NCI-H2081 treated with DMSO at 0.1 percent for 48 hours (cell line): ENCODE measurements at places on chromosomes 5 and 9.

- no peak for DNase-seq
These were observed 2.4 kb downstream of the GIN1 start for GRCh38 chr5:103117471-103117991.

GRCh38 chr5:139181322-139181730 lies 16.8 kb downstream of the SIL1 start:
- no peak for DNase-seq

GRCh38 chr9:33234511-33235467 lies 5.2 kb upstream of the SPINK4 start:
- no peak for DNase-seq

DNA sequence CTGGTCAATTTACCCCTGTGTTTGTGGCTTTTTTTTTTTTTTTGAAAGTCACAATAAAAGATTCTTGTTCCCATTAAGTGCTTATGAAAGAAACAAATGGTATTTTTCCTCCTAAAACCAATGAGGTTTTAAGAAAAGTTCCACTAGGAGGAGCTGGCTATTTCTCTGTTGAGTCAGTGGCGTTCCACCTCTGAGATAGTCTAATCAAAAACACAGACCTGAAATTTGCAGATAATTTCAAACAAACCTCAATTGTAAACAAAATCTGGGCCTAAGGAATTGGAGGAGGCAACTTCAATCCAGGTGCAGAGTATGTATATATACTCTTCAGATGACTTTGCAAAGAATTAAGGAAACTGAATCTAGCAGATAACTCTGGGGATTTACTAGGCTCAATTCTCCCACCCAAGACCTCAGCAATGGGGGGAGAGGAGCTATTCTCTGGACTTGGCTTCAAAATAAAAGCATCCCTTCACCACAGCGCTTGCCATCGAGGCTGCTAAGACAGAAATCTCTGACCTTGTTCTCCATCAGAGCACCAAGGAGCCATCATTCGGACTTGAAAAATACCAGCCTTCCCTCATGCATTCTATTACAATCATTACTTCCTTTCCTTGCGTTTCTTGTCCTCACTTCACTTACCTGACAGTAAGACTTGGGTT lies 52.4 kb downstream of the FANCC start:
- DNase-seq: no peak

DNA sequence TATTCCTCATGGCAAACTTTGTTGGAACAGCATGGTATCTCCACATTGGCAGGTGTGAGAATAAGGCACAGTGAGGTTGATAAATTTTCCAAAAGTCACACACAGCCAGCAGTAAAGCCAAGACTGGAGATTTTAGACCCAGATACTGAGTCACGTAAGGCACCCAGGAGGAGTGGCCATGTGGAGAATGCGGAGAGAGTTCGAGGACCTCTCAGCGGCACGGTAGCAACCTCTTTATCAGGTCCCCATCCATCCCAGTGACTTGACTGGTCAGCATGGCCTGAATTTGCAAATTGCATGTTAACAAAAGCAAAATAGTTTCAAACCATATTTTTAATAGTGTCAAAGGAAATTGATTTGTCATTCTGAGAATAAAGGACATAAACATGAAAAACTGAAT lies 183.4 kb downstream of the DOCK8 start:
- no peak for DNase-seq

DNA sequence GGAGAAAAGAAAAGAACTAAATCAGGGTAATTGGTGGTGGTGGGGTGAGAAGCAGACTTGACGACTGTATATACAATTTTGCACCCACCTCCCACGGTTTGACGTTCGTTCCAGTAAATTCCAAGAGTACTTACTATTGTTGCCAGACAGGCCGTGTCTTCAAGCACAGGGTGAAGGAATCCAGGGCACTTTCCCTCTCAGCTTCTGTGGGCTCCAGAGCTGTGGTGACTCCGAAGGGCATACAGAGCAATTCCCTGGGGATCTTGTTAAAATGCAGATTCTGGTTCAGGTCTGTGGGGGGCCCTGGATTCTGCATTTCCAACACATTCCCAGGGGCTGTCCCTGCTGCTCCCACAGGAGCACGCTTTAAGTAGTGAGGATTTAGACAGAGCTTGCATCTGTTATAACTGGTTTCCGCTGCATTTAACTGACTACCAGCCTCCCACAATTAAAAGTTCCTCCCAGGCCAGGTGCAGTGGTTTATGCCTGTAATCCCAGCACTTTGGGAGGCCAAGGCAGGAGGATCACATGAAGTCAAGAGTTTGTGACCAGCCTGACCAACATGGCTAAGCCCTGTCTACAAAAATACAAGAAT lies 49.3 kb upstream of the FANCC start:
- DNase-seq: no peak

GRCh38 chr9:109590966-109591365 lies 92.9 kb upstream of the PTPN3 start:
- no peak for DNase-seq

DNA sequence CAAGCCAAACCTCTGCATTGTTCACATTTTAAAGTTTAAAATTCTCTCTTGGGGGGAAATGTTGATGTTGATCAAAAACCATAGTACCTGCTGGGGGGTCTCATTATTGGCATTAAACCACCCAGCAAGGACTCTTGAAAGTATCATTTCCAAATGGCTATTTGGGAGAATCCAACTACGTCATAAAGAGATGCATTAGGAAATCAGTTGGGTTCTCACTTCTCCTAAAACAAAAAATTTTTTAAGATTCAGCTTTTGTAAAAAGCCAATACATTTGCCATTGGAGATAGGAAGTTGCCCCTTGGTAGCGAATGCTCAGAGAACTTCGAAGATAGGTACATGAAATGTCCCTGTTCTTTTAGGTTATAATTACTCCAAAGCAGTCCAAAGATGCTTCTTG lies 96.4 kb downstream of the GNAQ start:
- DNase-seq: no peak

DNA sequence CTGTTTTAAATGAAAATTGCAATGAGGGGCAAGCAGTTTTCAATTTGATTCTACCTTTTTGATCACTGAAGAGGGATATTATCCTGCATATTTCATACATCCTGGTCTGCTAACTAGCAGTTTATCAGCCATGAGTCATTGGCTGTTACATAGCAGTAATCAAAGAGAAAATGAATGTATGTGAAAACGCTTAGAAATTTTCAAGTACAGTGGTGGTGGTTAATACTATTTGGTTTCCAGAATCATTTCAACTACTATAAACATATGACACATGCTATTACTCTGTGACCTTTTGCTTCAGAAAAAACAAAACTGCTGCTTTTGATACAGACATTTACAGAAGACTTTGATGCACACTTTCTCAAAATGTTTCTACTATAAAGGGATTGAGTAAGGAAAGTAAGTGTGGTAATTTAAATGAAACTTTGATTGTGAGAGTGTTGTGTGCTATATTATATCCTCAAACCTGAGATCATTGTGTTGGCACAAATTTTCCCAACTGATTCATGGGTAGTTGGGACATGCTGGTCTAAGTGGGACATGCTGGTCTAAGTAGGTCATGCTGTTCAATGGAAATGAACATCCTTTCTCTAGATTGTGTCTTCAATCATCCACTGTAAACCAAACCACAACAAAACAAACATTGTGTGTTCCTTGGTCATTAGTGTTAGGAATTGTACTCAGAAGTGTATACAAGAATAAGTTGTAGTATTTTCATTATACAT lies 5.1 kb downstream of the RNF14 start:
- DNase-seq: no peak

- no peak for DNase-seq
These were observed 72.0 kb downstream of the CD180 start for GRCh38 chr5:67124556-67124955.

- no peak for DNase-seq
These were observed 64.1 kb downstream of the WDR41 start for GRCh38 chr5:77427998-77428397.

- DNase-seq: no peak
These were observed 16.8 kb downstream of the NR3C1 start for GRCh38 chr5:143386725-143387124.

GRCh38 chr5:120151825-120152224 lies 312.3 kb upstream of the PRR16 start:
- no peak for DNase-seq

- DNase-seq: peak; percentile 21
These were observed 145.3 kb downstream of the TTLL11 start for GRCh38 chr9:121947775-121948174.

DNA sequence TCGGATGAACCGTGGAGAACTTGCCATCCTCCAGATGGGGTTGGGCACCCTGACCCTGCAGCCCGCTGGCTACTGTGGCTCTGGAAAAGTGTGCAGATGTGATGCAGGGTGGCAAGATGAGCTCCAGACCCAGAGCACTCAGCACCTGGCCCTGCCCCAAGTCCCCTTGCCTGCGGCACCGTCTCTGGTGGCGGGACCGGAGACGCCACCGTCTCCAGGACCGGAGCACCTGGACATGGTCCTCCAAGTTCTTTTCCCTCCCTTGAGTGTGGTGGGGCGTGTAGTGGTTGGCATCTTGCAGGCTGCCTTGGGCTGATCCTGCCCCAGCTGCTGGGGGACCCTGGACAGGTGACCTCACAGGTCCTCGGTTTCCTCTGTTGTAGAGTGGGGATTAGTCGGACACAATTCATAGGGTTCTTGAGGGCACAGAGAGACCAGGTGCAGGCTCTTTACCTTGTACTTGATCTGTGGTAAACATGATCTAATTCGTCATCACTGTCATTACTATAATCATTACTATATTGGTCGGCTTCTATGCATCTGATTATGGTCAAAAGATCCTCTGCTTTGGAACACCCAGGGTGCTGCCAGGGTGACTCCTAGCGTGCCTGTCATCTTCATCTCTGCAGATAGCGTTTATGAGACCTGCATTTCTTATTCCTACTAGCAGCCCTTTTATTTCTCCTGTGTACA lies 83.5 kb downstream of the COL5A1 start:
- no peak for DNase-seq

- DNase-seq: no peak
These were observed 191.1 kb downstream of the EBF1 start for GRCh38 chr5:158908425-158909220.

DNA sequence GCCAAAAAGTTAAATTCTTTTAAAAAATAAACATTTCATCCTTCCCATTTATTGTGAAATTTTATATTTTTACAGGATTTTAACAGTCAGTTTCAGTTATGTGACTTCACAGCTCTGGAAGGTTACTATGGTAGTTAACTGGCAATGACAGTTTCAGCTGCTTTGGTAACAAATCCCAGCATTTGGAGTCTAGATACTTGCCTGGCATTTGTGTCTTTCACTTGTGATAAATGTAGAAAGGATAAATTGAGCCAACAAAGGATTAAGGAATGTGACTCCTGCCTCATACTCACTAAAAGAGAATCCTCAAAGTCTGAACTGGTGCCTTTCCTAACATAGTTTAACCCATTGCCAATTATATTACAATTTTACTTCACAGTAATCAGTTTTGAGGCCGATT lies 315.5 kb downstream of the FER start:
- DNase-seq: no peak

DNA sequence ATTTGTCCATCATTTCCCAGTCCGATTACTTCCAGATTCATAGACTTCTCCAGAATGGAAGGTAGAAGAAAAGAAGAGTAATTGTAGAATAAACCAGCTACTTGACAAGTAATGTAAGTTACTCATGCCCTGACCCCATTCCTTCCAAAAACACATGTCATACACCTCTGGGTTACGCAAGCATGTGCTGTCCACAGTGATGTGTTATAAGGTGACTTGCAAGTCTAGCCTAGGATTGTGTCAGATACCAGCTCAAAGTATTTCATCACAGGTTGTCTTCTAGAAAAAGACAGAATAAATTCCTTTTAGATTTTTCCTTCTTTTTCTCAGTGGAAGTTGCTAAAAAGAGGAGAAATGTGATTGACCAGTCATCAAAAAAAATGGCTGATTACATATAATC lies 8.0 kb upstream of the TLR4 start:
- no peak for DNase-seq

- no peak for DNase-seq
These were observed 88.8 kb downstream of the NSUN2 start for GRCh38 chr5:6543830-6544560.

GRCh38 chr5:86786955-86787354 lies 169.2 kb downstream of the COX7C start:
- no peak for DNase-seq

DNA sequence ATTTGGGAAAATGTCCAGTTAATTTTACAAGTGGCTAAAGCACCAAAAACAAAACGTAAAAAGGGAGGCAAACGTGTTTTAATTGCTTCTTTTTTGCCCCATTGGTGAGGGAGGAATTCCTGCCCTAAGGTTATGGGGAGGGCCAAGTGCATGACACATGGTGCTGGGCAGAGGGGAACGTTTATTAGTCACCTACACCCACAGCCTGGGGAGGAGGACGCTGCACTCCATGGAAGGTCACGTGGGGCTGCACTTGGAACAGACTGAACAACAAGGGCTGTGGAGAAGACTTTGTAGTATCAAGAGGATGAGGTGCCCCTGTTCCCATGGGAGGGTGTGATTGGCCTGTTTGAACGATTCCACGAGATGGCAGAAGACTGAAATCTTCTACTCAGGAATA lies 13.7 kb upstream of the ADAMTS16 start:
- DNase-seq: no peak

GRCh38 chr9:129313331-129313955 lies 135.4 kb upstream of the IER5L start:
- no peak for DNase-seq

GRCh38 chr5:123215929-123216702 lies 127.1 kb downstream of the PRDM6 start:
- no peak for DNase-seq

DNA sequence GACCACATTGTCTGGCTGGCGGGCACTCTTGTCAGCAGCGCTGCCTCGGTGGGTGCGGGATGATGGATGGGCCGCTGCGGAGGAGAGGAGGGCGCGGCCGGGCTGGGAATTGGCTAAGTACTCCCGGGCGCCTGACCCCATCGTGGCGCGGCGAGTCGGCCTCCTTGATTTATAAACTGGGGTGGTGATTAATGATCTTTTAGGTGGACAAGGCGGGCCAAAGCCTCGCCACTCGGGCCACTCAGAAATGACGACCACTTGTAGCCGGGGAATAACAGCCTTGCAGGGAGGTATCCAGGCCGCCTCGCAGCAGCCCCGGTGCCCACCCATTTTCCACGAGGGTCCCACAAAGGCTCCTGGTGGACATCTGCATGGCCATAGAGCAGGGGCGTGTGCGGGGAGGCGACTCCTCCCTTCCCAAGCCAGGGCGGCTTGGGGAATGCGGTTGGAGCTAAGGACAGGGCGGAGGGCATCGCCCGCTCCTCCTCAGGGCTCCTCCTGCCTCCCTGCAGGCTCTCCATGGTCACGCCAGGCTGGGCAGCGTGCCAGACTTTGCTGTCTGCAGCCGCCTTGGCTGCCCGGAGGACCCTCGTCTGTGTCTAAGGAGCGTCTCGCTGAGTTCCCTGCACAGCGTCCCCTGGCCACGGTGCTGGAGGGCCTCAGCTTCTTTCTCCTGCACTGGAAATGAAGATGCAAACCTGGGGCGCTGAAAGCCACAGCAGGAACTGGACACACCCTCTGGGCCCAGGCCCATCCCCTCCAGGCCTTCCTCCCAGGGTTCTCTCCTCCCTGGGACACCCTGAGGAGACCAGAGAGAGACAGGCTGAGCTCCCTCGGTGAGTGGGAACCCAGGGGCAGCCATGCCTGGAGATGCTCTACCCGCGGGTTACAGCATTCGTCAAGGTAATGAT lies 287.4 kb upstream of the IRX4 start:
- DNase-seq: no peak
